ENCODE measurements at places on chromosomes 7 and 10.

DNA sequence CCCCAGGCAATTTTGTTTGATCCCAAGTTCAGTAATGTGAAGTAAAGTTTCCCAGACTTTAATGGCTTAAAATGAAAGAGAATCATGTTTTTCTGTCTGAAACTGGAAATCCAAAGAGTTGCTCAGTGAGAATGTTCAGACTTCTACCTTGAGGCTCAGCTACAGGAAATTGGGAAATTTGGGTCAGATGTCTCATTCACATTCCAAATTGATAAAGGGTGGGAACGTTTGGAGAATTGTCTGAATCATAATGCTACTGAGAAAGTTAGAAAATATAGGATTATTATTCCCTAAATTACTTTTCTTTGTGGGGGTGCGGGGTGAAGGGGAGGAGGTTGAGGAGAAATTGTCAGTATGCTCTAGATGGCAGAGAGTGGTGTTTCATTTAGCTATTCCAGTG is 773.9 kb downstream of the LRMDA start:
- DNase-seq: no peak

- no peak for DNase-seq
These were observed 144.0 kb upstream of the ITGB1 start for GRCh38 chr10:33102071-33102470.

- DNase-seq: no peak
These were observed 149.8 kb downstream of the SEMA3A start for GRCh38 chr7:84044834-84045233.

DNA sequence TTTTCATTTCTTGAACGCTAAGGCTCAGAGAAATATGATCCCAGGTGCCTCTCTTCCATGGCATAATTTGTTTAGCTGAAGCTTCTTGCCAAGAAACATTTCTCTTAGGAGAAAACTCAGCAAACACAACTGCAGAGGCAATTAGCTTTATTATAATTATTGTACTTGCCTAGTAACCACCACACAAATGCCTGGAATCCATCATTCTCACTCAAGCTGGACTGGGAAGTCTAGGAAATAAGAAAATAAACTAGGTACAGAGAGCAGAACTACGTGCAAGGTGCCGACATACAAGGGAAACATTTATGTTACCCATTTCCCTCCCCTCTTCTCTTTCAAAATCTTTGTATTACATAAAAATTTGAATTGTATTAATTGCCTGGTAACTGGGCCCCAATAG is 15.1 kb downstream of the SLC35B4 start:
- no peak for DNase-seq

- DNase-seq: no peak
These were observed 29.8 kb downstream of the PFKP start for GRCh38 chr10:3097160-3097559.

- DNase-seq: no peak
These were observed 16.8 kb downstream of the NUDT1 start for GRCh38 chr7:2258661-2259365.

- no peak for DNase-seq
These were observed 29.9 kb downstream of the SRRM3 start for GRCh38 chr7:76231583-76231982.

- DNase-seq: no peak
These were observed 124.9 kb downstream of the SND1 start for GRCh38 chr7:127776776-127777386.

GRCh38 chr7:94669773-94670495 is 14.0 kb upstream of the SGCE start:
- no peak for DNase-seq

DNA sequence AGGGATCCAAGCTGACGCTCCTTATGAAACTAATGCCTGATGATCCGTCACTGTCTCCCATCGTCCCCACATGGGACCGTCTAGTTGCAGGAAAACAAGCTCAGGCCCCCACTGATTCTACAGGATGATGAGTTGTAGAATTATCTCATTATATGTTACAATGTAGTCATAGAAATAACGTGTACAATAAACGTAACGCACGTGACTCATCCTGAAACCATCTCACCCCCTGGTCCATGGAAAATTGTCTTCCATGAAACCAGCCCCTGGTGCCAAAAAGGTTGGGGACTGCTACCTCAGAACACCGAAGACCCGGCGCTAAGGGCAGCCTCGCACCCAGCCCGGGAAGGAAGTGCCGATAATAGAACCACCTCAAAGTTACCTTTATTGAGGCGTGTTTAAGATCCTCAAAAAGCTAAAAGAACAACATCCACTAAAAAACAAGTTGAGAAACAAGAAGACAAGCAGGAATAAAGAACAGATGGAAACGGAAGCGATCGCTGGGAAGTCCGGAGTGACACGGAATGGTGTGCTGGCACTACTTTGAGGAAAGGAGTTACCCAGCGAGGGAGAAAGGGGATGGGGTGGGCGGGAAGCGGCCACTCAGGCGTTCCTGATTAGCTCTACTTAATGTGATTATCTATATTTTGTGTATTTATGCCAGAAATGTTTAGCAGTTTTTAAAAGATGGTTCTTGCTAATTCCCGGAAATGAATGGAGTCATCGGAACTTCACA is 50.1 kb upstream of the PRKAR1B start:
- no peak for DNase-seq

GRCh38 chr10:63901881-63902280 is 380.7 kb downstream of the REEP3 start:
- DNase-seq: no peak

GRCh38 chr10:86086418-86086817 is 280.2 kb downstream of the GRID1 start:
- DNase-seq: no peak

DNA sequence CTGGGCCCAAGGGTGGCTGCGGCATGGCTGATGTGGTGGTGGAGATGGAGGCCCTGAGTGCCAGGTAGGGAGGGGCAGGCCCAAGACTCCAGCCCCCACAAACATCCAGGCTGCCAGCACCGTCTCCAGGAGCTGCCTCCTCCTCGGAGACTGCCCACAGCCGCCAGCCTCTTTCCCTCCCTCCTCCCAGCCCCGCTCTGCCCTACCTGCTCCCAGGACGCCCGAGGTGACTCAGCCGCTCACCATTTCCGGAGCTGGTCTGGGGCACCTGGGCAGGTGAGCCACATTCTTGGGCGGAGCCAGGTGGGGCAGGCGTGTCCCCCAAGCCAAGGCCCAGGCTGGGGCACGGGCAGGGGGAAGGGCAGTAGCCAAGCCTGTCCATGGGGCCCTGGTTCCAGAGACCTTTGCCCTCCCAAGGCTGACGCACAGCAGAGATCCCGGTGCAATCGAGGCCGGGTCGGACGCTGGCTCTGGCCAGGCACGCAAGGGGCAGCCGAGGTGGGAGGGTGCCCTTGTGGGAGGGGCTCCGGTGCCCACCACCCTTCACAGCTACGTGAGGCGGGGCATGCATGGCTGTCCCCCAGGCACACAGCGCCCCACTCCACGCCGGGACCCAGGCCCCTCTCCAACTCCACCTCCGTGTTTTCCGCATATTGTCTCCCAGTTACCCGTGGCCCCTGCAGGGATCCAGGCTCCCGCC is 8.8 kb downstream of the ADAP1 start:
- no peak for DNase-seq

DNA sequence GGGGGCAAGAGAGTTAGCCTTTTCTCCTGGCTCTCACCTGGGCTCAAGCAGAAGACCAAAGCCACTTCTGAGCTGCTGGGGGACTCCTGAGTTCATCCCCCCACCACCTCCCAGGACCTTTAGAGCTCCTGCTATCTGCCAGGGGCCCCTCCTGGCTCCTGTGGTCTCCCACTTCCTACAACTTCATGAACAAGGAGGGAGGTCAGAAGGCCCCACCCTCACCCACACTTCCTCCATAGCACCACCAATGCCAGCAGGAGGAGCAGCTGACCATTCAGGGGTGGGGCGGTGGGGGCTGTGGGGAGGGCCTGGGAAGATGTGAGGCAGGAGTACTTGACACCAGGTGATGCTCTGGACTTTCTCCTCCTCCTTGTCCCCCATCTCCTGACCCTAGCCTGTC is 32.6 kb upstream of the ADCYAP1R1 start:
- DNase-seq: no peak

DNA sequence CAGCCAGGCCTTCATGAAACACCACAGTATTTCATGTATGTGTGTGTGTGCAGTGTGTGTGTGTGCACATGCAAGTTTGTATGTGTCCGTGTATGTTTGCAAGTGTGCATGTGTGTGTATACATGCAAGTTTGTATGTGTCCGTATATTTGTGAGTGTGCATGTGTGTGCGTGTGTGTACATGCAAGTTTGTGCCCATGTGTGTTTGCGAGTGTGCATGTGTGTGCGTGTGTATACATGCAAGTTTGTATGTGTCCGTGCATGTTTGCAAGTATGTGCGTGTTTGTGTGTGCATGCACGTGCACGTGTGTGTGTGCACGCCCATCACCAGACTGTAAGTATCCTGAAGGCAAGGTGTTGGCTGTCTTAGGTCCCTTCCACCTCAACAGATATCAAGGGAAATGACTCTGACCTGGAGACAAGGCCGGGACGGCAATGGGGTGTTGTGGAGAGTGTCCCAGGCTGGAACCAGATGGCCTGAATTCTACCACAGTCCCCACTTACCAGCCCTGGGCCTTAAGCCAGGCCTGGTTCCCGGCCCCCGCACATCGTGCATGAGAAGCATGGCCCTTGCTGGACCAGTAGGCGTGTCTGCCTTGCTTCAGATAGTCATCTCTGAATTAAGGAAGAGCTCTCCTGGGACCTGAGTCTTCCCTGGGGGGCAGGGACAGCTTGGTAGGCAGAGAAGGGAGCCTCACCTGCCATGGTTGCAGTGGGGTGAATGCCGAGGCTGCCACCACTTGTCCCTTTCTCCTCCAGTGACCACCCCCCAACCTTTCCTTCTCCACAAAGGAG is 140.0 kb downstream of the GRK5 start:
- no peak for DNase-seq

DNA sequence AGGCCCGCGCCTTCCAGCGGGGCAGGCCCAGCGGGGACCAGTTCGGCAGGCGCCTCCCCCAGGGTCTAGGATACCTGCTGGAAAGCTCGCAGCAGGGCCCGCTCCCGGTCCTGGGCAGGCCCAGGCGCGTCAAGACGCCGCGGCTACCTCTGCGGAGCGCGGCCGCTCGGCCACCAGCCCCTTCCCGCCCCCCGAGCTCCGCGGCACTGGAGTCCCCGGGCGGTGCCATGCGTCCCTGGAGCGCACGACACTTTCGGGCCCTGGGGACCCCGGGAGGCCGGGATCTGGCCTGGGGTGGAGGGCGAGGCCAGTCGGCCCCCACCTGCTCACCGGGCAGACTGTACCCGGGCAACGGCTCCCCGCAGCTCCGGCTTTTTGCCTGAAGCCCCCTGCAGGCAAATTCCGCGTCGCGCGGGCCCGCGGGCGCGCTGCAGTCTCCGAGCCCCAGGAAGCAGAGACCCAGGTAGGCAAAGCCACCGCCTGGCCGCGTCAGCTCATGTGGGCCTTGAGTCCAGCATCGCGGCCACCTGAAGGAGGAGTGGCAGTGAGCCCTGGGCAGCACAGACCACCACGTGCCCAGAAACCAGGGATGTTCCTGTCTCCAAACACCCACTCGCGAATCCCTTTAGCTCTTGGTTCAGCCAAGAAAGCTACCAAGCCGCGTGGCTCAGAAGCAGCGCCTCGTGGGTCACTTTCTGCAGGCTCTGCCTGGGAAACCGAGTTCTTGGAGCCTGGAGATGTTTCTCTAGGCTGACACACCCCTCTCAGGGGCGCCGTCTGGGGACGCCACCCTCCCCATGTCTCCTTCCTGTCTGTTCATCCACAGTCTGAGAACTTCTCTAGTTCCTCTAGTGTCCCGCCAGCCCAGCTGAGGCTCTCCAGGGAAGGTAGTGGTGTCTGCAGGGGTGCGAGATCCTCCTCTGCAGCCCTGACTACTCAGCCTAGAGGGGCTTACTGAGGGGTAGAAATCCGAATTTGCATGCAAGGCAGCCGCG is 46.1 kb upstream of the APBB1IP start:
- no peak for DNase-seq

DNA sequence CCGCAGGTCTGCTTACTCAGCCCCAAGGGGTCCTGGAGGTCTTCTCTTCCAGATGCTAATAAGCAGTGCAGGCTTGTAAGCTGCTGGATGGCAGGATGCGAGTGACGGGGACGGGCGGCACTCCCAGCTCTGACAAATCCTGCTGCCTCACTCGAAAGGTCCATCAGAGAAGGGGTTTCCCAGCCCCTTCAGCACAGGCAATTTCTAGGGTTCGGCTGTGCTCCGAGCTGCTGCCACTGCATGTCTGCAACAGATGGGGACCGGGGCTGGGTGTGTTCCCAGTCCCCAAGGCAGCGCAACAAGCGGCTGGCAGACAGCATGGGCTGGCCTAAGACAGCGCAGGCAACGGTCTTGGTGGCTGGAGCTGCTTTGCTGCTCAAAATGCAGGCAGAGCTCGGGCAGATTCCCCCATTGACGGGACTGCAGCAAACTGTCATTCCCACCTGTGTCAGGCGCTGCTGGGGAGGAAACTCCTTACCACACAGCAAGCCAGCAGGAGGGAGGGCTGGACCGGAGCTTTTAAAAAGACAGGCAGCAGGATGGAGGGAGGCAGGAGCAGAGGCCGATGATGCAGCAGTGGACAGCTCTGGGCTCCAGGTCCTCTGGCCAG is 62.4 kb downstream of the PRKAG2 start:
- DNase-seq: no peak

DNA sequence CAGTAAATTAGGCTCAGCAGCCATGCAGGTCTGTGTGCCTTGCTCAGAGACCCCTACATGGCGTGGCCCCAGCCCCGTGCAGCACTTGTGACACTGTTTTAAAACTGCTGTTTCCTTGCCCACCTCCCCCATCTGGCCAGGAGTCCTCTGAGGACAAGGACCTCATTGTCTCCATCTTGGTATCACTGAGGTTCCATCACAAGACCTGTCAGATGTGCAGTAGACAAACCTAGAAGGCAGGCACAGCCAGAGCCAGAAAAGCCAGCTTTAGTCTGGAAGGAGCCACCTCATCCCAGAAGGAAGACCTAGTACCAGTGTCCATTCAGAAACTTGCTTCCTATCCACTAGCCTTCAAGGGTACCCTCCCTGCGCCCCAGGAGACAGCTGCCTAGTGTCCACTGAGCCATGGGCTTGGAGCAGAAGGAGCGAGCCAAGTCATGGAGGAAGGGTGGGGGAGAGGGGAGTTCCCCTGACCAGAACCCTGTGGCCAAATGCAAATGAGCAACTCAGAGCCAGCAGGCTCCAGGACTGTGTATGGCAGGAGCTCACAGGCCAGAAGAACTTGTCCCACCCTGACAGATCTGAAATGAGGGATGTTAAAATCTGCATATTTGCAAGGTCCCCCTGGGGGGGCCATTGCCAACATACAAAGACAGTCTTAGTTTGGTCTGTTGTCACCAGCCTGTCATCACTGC is 176.1 kb downstream of the SH3PXD2A start:
- DNase-seq: no peak

GRCh38 chr7:5217851-5218331 is 27.9 kb downstream of the WIPI2 start:
- DNase-seq: no peak

DNA sequence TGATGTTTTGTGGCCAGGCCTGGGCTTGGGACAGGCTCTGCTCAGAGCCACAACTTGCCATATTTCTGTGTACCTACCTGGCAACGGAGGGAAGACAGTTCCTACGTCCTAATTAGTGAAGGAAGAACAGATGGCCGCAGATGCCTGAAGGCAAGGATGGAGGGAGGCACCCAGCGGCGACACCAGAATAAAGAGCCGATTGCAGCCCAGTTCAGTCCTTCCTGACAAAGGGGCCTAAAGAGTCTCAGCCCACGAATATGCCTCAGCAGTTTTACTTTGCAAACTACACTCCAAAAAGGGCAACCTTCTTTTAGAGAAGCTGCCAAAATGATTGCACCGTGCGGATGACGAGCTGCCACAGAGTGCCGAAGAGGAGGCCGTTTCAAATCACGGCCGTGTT is 585.8 kb downstream of the GLRX3 start:
- no peak for DNase-seq

GRCh38 chr7:145884716-145885514 is 231.7 kb upstream of the CNTNAP2 start:
- DNase-seq: no peak

- no peak for DNase-seq
These were observed 174.5 kb upstream of the HDAC9 start for GRCh38 chr7:18320971-18321567.
